ENCODE measurements at places on chromosomes 1 and 21.

DNA sequence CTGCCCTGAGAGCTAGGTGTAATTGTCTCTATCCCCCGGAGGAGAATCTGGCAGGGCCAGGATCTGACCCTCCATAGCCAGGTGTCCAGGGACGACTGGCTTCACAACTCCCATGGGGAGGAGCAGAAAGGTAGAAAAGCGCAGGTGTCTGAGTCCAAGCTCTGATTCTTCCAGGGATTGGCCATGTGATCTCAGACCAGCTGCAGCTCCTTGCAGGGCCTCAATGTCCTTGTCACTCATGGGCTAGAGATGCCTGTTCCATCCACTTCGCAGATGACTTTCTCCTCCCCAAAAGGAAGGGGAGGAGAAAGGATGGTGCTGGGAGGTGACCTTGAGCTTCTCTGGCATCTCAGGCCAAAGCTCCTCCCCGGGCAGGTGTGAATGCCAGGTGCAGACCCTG lies 22.7 kb downstream of the HSPG2 start:
- DNase-seq, result no peak

DNA sequence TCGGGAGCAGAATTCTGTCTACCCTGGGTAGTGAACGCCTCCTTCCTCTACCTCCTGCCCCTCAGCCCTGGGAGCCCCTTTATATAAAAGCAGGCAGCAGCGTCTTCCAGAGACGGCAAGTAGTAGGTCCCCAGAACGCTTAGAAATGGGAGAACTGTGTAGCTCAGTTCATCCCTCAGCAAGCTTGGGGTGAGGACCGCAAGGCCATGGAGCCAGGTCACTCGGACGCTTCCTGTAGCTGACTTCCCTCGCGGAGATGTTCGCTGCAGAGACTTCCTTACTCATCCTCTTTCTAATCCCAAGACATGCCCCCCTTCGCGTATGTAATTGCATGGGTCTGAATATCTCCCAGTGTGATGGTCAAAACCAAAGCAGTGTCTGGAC lies 141.4 kb upstream of the COA6 start:
- DNase-seq, result no peak

DNA sequence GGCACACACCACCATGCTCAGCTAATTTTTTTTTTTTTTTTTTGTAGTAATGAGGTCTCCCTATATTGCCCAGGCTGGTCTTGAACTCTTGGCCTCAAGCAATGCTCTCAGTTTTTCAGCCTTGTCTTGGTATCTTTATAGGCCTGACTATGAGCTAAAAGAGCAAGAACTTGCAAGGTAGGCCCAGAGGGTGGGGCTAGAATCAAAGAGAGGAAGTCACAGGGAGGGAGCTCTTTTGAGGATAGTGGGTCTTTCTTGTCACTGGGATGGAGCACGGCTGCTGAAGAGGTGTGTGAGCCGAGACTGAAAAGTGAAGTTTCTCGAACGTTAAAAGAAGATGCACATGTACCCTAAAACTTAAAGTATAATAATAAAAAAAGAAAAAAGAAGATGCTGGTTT lies 260.0 kb upstream of the BEND5 start:
- no peak for DNase-seq

GRCh38 chr1:109338608-109339007 lies 31.8 kb upstream of the MYBPHL start:
- no peak for DNase-seq

DNA sequence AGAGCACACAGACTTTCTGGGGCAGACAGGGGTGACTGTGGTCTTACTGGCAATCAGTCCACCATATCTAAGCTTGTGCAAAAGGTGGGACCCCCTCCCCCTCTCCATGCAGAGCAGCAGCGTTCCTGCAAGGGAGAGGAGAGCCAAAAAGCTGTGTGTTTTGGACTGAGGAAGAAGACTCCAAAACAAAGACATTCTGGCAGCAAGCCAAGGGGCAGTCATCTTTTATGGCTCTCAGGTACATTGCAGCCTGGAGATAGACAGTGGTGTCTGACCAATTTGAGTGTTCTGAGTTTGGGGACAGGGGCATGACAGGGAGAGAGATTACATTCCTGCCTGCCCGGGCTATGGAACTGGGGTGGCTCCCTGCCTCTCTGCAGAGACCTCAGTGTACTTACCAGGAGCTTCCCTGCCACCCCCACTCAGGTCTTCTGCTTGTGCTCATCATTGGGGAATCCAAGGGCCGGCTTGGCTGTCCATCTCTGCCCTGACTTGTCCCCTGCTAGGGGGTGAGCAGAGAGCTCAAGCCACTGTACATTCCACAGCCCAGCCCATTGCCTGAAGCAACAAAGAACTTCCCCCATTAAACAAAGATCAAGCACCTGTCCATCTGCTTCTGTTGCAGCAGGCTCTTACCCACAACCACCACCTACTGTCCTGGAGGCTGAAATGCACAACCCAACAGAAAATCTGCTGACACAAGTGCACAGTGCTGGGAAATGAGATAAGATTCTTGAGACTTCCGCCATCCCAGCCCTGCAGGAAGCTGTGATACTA lies 131.1 kb downstream of the EVI5 start:
- no peak for DNase-seq

GRCh38 chr1:70941563-70941962 lies 106.1 kb downstream of the PTGER3 start:
- DNase-seq, result no peak

DNA sequence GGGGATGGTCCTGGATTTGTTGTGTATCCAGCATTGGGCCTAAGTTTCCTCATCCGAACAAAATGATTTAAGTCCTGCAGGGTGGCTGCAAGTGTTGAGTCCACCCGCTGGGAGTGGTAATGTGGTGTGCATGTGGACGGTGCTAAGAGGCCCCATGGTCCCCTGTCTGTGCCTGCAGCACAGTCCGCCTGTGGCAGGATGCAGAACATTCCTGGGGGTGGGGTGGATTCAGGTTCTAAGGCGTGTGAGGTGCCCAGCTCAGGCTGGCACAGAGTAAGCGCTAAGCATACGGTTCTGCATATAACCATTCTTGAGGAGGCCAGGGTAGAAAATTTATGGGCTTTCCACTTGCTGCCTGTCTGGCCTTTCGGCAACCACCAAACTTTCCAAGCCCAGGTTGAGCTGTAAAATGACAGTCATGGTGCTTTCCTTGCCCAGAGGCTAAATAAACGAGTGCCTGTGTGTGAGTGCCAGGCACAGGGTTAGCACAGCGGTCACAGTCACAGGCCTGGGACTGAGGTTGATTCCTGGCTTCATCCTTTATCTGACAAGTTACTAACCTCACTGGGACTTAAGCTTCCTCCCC lies 30.7 kb downstream of the SLC2A1 start:
- no peak for DNase-seq

DNA sequence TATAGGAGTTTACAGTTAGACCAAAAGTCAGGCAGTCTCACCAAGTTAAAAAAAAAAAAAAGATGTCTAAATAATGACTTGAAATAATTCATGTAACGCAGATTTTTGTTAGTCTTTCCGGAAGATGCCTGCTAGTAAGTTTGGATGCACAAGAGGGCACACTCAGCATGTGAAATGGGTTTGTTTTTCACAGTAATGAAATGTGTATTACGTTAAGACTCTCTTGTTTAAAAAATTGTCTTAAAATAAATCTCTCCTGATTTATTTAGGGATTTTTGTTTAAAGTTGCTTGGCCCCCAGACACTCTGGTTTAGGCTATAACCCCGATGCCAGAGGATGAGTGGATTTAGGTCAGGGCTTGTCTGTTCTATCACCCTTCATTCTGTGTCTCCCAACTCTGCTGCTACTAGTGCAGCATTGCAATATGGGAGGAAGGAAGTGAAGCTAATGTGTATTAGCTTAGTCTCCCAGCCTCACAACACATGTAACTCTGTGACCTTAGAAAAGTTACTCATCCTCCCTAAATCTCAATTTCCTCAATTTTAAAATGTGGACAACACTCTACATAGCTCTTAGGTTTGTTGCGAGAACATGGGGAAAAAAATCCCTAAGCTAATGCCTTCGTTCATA lies 25.7 kb downstream of the CTH start:
- no peak for DNase-seq

DNA sequence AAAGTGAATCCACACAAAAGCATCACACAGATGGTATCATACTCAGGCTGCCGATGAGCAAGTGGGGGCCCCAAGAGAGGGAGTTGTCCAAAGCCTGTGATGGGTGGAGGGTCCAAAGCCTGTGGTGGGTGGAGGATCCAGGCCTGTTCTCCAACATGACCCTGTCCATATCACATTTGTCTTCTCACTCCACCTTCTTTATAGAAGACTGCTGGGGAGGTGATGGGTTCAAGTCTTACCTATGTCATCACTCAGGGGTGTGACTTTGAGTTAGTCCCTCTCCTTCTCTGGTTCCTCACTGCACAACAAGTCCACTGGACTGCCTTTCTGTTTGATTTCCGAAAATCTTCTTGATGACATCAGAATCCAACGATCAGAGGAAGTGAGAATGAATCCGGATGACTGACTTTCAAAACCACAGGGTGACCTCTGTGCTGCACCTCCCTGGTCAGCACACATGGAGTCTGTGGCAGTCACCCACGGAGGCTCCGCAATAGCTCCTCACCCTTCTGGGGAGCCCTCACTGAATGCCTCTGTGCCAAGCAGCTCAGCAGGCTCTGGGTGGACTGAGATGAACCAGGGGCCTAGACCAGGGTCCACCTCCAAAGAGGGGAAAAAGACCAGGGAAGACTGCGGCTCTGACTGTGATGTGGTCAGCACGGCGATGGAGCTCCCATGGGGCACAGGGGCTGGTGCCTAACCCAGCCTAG lies 166.8 kb downstream of the HIVEP3 start:
- no peak for DNase-seq

DNA sequence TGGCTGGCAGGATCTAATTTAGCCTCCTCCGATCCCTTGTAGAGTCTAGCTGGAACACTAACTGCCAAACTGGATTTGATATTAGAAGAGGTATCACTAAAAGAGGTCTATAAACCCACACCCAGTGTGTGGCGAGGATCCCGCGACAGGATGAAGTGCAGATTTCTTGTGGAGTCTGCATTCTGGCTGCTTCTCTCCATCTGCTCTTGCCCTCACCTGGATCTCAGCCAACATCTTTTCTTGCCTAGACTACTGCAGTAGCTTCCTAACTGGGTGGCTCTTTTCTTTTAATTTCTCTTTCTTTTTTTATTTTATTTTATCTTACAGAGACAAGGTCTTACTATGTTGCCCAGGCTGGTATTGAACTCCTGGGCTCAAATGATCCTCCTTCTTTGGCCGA lies 48.9 kb upstream of the CAPZB start:
- no peak for DNase-seq

DNA sequence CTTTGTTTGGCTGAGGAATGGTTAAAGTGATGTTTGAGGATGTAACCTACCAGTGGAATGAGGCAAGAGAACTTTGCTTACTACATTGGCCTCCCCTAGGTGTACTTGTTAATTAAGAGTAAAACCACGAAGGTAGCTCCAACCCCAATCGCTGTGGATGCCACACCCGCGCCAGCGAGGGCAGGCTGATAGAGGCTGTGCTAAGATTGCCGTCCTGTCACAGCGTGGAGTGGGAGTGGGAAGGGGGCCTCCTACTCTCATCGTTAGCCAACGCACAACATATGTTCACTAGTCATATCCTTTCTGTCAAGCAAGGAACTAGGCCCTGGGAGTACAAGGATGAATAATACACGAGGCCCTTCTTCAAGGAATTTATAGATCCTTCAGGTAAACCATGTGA lies 99.6 kb downstream of the RUNX1 start:
- DNase-seq, result no peak

- DNase-seq, result no peak
These were observed 43.9 kb upstream of the CRB1 start for GRCh38 chr1:197224160-197224559.

GRCh38 chr1:160186246-160186645 lies 4.1 kb upstream of the CASQ1 start:
- DNase-seq, result no peak

DNA sequence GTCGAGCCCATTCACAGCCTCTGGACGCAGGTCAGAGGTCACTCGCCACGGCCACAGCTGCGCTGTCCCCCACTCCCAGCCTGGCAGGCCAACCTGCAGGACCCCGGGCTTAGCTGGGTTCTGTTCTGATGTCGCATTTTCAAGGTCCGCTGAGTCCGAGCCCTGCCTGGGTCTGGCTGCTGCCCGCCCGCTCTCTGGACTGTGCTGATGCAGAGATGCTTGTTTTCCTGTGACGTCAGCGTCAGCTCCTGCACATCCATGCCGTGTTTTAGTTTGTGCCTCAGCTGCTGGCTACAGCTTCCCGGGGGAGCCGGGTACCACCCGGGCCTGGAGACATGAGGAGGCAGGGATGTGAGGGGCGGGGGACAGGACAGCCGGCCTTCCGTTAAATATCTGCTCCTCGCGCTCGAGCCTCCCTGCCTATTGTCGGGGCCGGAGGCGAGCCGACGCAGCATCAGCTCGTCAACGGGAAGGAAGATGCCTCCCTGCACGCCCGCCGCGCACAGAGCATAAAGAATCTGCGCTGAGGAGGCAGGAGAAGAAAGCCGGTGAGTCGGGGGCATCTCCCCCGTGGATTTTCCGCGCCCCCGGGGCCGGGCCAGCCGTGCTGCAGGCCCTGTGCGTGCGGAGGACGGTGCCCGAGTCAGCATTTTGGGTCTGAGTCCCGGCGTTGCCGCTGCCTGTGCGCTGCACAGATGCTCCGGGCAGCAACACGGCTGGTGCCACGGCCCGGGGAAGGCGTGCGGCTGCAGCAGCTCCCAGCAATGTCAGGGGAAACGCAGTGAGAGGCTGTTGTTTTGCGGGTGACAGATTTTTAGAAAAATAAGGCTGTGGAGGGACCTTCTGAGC lies 23.4 kb downstream of the PRKCZ start:
- DNase-seq, result no peak

- DNase-seq, result no peak
These were observed 46.9 kb upstream of the TMEM51 start for GRCh38 chr1:15106608-15107007.

- DNase-seq, result no peak
These were observed 15.9 kb downstream of the ST7L start for GRCh38 chr1:112603012-112603411.

- DNase-seq, result no peak
These were observed 3.2 kb upstream of the ARTN start for GRCh38 chr1:43930168-43930948.

DNA sequence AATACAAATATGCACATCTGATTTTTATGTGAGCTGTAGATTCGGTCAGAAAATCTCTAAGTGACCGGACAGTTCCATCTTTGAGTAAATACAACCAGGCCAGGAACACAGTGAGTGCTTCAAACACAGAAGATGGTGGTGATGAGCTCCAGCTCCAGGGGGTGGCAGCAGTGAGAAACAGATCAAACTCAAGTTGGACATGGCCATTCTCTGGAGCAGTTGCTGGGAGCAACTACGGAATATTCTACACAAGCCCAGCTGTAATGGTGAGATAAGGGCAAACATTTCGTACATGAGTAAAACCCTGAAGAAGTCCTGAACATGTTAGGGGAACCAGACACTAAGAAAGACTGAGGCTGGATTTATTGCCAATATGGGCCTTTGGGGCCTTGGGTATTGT lies 100.7 kb downstream of the BARHL2 start:
- DNase-seq, result no peak

DNA sequence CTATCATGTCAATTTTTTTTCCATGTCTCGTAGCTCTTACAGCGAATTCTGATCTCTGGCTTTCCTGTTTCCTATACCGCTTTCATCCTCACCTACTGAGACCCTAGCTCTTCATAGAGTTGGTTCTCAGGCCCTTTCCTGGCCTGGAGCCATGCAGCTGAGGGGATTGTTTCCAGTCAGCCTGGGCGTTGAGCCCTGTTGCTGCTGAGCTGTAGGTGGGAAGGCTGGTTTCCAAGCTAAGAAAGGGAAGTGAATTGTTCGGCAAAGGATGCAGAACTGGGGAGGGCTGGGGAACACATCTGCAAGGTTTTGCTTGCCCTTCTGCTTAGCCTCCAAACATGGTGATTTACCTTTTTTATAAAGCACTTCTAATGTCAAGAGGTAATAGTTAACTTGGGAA lies 41.5 kb downstream of the SPATA46 start:
- no peak for DNase-seq

Data from esophagus squamous epithelium (tissue), 5 donors.